ENCODE measurements at places on chromosomes 11 and 22. TPM values are rescaled to one million over a fixed set of nuclear protein-coding genes. Genes with fewer than 3 reads are reported as not detected.

Gene TMPRSS6
- not detected for total RNA-seq

Gene YAP1
- 87.2 TPM for total RNA-seq

Gene AQP11
- total RNA-seq: 0.65 TPM

Gene NLRP10
- total RNA-seq: not detected

Gene OR8B4
- not detected for total RNA-seq

Gene FBLN1
- 9.7 TPM for total RNA-seq

Gene SLC1A2
- total RNA-seq: 0.81 TPM

Gene EMID1
- total RNA-seq: 0.32 TPM

Gene GVQW3
- under 0.01 TPM for total RNA-seq

Gene PLAAT4
- 11.5 TPM for total RNA-seq

Gene RIN1
- 12.8 TPM for total RNA-seq

Gene CCDC116
- total RNA-seq: 0.16 TPM

Gene CYB5R2
- 10.3 TPM for total RNA-seq

Gene KBTBD3
- 5.0 TPM for total RNA-seq

Gene RIC3
- total RNA-seq: not detected

Gene TUB
- 6.3 TPM for total RNA-seq

Gene KIF18A
- 3.4 TPM for total RNA-seq

Gene SNX32
- 0.32 TPM for total RNA-seq

Gene AMOTL1
- 44.1 TPM for total RNA-seq

Gene ZNF280B
- 0.72 TPM for total RNA-seq

Gene LRP4
- total RNA-seq: 1.5 TPM

Gene TEX12
- not detected for total RNA-seq

Gene VWCE
- 8.9 TPM for total RNA-seq

Gene RIMBP3C
- total RNA-seq: 0.18 TPM

Gene SAA4
- not detected for total RNA-seq

Gene SLC22A6
- not detected for total RNA-seq

Gene GDPD4
- total RNA-seq: not detected

Gene FZD4
- 23.8 TPM for total RNA-seq

Gene OR8K1
- not detected for total RNA-seq

Gene RFPL2
- not detected for total RNA-seq

Gene SMARCB1
- 83.8 TPM for total RNA-seq

Gene NLRP6
- total RNA-seq: not detected

Gene MMP13
- not detected for total RNA-seq

Gene OR52N4
- not detected for total RNA-seq

Gene RASSF10
- total RNA-seq: not detected

Gene CRELD2
- 107 TPM for total RNA-seq

Gene OOSP2
- total RNA-seq: not detected

Gene SMIM35
- not detected for total RNA-seq

Gene H19
- 5,783 TPM for total RNA-seq

Gene MN1
- total RNA-seq: 29.5 TPM

Gene TREH
- total RNA-seq: not detected

Gene LAYN
- 9.6 TPM for total RNA-seq

Gene GTSE1
- 3.6 TPM for total RNA-seq

Gene LRRC74B
- not detected for total RNA-seq

Gene AGBL2
- not detected for total RNA-seq

Gene TP53I11
- total RNA-seq: 199 TPM

Gene RPS13
- 1,083 TPM for total RNA-seq

Gene OR6M1
- 0.32 TPM for total RNA-seq

Gene ACRV1
- total RNA-seq: not detected
